ENCODE measurements at places on chromosomes 4 and X.

DNA sequence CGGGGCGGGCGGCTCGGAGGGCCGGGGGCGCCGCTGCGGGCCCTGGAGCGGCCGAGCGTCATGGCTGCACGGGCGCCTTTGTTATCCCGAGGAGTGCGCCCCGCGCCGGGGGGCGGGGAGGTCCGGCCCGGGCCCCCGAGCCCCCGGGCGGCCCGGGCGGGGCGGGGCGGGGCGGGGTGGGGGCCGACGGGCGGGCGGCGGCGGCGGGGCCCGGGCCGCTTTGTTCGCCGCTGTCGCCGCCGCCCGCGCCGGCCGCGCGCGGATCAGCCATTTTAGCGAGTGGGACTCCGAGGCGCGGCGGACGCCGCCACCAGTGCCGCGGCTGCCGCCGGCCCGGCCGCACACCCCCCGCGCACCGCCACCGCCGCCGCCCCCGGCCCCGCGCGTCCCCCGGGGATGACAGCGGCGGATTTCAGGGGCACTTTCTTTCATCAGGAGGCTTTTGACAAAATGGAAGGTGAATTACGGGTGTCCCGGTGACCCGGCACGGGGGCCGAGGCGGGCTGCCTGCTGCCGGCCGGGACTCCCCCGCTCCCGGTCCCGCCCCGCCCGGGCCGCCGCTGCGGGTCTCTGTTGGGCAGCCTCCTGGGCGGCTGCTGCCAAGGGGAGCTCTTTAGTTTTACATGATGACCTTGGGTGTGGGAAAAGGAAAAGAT is 1.2 kb downstream of the HMGB3 start:
- no peak for DNase-seq

GRCh38 chr4:36115312-36115711 is 129.0 kb downstream of the ARAP2 start:
- no peak for DNase-seq

DNA sequence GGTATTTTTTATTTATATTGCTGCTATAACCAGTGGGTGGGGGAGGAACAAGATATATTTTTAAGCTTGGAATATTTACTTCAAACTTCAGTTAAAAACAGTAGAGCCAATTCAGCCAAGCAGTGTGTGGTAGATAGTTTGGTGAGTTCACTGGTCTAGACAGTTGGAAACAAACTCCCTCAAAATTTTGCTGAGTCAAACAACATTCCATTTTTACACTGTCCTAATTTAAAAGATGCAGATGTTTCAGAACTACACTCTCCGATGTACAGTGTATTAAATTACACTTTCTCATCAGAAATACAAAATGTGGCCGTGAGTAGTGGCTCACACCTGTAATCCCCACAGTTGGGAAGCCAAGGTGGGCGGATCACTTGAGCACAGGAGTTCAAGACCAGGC is 23.3 kb downstream of the PRKX start:
- DNase-seq: no peak

DNA sequence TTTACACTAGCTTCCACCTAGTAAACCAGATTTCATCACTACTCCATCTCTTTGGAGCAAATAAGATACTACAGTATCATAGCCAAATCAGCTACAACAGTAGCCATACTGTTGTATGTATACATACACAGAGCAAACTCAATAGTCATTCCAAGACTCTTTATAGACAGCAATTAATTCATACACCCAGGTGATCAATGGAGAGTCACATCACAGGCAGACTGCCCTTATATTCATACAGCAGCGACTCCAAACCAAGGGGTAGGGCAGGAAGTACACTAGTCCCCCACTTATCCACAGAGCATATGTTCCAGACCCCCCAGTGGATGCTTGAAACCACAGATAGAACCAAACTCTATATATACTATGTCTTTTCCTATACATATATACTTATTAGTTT is 76.6 kb downstream of the FBXW7 start:
- DNase-seq: no peak

DNA sequence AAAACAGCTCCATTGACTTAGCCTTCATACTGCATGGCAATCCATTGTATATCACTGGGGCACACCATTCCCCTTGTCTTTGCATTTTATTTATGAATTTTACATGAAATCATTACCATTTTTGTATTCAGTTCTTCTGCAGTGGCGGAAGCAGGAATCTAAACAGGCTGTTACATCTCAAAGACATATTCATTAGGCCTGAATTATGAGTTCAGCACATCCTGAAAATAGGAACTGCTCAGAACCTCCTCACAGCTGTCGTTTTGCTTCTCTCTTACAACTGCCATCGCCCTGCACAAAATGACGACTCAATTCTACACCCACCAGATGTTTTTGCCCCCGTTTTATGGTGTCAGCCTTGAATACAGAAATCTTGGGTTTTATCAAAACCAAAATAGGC is 474.4 kb upstream of the MAGEB18 start:
- DNase-seq: no peak
